ENCODE measurements at places on chromosomes 13 and 19.

- no peak for DNase-seq
Measured at GRCh38 chr19:30871979-30872378, 477.3 kb downstream of the TSHZ3 start.

DNA sequence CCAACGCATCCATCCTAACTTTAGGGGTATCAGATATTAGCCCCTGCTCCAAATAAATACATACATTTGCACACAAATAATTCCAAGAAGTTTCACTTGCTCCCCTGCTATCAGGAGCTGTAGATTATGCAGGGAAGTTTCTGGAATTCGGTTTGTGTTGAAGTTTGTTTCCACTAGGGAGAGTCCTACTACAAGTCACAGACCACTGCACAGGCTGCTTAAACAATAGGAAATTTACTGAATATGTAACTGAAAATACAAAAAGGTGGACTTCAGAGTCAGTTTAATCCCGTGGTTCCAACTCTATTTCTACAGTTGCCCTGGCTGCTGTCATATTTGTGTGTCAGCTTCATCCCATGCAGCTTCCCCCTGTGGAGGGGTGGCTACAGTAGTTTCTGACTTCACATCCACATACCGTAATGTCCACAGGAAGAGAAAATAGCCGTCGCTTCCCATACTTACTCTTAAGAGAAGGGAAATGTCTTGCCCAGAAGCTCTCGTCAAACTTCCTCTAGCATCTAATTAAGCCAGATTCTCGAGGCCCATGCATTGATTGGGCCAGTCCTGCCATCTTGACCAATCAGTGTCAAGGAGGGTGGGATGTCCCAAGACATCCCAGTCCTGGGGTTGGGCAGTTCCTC lies 286.6 kb downstream of the COG6 start:
- no peak for DNase-seq

- no peak for DNase-seq
Measured at GRCh38 chr13:71169180-71169579, 697.8 kb downstream of the DACH1 start.

DNA sequence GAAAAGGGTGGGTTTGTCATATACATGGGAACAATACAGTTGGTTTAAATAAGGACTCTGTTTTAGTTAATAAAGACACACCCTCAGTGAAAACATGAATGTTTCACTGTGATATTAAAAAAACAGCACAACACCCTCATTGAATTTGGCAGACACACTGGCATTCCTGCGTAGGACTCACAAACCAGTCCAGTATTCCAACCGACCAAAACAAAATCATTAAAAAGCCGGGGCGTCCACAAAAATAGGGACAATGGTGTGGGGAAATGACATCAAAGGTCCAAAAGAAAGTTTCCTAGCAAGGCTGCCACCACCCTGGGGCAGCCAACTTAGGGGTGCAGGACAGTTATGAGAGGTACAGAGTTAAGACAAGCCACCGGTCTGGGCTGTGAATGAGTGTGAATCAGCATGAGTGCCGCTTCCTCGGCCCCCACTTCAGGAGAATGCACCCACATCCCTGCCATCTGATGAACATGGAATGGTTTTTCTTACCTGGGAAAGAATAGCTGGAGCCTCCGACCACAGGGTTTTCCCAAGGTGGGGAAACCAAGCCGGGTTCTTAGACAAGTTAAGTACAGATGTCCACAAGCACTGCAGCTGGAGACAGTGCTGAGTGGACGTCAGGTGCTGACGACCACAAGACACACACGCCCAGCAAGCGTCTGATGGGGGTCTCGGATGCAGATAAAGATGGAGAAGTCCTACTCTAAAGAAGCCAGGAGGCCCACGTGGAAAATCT lies 73.3 kb downstream of the KLF2 start:
- DNase-seq: no peak

GRCh38 chr13:95536632-95537241 lies 15.8 kb upstream of the CLDN10 start:
- DNase-seq: peak; percentile 65

DNA sequence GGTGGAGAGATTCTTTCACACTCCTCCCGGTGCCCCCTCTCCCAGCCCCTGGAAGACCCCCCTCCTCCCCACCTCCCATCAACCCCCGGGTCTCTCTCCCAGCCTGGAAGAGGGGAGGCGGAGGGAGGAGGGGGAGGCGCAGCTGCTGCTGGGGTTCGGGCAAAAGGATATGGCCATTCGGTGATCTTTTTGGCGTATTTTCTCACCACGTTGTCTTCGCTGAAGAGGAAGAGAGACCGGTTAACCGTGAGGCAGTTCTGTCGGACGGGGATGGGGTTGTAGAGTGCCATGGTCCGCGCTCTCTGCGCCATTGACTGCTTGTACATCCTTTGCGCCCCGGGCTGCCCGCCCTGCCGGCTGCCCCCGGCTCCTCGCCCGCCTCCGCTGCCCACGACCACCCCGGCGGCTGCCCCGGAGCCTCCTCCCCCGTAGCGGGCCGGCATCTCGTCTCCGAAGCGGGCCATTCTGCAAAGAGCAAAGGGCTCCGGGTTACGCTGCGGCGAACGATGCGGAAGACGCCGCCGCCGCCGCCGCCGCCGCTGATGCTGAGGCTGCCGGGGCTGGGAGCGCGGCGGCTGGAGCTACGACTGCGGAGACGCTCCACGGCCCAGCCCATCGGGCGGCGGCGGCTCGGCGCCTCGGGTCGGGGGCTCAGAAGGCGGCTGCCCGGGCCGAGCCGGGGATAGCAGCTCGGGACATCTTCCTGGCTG lies 363 bp downstream of the CACNA1A start:
- DNase-seq: no peak

DNA sequence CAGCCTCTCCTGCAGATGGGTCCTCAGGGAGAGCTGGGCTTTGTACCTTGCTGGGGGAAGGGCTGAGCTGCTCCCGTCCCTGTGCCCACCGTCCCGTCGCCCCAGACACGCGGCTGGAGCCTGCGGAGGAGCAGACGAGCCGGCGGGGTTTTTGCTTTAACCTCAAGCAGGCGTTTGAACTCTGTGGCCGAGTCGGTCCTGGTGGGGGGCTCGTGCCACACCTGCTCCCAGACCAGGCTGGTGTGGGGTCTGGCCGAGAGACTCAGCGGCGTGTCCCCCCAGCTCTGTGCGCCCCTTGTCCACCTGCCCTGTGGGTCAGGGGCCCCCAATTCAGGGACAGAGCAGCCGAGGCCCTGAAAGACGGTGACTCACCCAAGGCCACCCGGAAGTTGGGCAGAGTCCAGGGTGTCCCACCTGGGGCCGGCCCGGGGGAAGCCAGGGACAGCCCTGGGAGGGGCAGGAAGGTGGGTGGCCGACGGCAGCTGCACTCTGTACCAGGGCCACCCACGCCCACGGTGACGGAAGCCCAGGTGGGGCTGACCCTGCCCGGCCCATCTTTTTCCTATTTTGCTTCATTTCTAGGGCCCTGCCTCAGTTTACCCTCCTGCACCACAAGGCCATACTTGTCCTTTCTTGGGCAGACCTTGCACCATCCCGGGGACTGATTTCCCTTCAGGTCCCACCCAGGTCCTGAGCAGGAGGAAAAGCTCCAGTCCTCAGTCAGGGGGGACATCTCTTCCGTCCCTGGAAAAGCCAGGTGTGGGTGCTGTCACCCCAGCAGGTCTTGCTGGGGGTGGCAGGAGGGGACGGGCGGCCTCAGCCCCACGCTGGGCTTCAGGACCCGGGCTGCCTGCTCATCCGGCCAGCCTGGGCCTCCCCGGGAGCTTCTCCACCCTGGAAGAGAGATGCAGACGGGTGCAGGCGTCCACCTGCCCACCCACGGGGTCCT lies 5.3 kb downstream of the EFNA2 start:
- DNase-seq: no peak

GRCh38 chr19:54332149-54332548 lies 6.8 kb downstream of the LILRA4 start:
- no peak for DNase-seq

- DNase-seq: no peak
Measured at GRCh38 chr13:37914781-37915391, 45.3 kb upstream of the TRPC4 start.

DNA sequence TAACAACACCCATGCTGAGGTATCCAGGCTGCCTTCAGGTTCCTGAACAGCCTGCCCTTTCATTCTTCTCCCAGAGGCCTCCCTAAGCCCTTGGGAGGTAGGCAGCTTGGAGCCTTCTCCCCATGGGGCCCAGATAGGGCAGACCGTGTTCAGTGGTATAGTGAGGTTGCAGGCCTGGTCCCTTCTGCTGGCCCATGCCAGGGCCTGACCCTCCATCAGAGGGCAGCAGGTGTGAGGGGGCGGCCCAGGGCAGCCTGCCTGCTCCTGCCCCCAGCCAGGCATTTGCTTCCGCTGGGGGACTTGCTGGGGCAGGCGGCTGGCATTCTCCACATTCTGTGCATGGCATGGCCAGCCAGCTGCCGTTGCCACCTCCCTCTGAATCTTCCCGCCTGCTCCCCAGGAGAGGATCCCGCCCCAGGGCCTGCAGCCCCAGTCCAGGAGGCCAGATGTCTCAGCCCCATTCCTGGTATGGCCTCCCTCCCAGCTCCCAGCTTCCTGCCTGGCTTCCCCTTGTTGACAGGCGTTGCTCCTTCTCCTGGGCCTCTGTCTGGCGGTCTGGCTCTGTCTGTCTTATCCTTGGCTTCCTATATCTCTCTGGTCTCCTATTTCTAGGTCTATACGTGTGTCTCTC lies 8.9 kb downstream of the CIC start:
- DNase-seq: no peak

GRCh38 chr13:47114030-47114429 lies 217.2 kb upstream of the HTR2A start:
- DNase-seq: no peak

- DNase-seq: no peak
Measured at GRCh38 chr13:83914368-83914767, 32.1 kb upstream of the SLITRK1 start.

- DNase-seq: no peak
Measured at GRCh38 chr19:48975947-48976847, 11.1 kb downstream of the FTL start.

GRCh38 chr13:28854657-28855056 lies 34.5 kb downstream of the MTUS2 start:
- no peak for DNase-seq

- no peak for DNase-seq
Measured at GRCh38 chr19:16316506-16316882, 8.1 kb upstream of the KLF2 start.

- no peak for DNase-seq
Measured at GRCh38 chr13:38819053-38819452, 132.2 kb downstream of the FREM2 start.

DNA sequence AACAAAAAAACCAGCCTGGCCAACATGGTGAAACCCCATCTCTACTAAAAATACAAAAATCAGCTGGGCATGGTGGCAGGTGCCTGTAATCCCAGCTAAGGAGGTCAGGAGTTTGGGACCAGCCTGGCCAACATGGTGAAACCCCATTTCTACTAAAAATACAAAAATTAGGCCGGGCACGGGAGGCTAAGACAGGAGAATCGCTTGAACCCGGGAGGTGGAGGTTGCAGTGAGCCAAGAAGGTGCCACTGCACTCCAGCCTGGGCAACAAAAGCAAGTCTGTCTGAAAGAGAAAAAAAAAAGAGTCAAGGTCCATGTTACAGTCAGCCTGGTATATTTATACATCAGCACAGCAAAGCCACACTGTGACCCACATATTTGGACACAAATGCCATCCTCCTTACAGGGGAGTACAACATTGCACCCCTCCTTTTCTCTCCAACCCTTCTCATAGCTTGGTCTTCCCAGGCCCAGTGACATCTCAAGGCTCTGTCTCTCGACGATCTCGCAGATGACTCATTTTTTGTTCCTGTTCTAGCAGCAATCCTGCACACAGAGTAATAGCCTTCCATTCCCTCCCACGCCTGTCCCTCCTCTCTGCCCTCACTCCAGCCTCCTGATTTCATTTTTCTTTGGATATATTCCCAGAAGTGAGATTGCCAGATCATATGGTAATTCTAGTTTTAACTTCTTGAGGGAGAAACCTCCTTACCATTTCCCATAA lies 21.0 kb upstream of the DPP9 start:
- peak; percentile 7 for DNase-seq

GRCh38 chr13:28185256-28185655 lies 46.9 kb downstream of the PAN3 start:
- no peak for DNase-seq

GRCh38 chr13:45492538-45492937 lies 27.8 kb downstream of the COG3 start:
- no peak for DNase-seq

DNA sequence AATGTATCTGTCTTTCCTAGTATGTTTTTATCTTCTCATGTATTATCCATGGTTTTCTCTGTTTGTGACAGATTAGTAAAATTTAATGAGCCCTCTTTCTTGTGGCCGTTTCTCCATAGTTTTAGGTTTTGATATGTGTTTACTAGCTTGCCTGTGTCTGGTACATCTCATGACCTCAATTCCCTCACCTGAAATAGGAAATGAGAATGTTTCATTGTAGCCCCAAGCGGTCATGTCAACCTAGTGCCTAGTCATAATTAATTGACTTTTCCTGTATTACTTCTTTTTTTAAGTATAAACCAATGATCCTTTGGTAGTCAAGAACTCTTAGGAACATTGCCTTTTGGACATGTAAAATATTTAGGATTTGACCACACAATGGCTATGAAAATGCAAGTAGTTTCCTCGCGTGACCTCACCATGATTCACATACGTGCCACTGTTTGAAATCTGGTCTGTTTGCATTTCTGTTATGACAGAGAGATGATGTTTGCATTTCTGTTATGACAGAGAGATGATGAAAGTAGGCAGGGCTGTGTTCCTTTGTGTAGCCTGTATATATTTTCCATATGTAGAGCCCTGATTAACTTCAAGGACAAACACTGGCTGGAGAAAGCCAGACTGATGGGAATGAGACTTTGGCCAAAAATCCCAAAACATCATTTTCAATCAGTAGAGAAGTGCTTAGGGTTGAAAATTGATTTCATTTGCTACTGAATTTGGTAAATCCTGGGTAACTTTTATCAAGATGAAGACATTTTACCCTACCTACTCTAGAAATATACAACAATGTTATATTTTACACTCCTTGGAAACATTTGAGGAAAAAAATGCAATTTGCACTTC lies 104.8 kb downstream of the TNFRSF19 start:
- DNase-seq: no peak

- peak; percentile 27 for DNase-seq
Measured at GRCh38 chr19:56091066-56091490, 30.0 kb downstream of the ZNF787 start.

GRCh38 chr19:53076984-53077383 lies 26.2 kb downstream of the ZNF160 start:
- no peak for DNase-seq

DNA sequence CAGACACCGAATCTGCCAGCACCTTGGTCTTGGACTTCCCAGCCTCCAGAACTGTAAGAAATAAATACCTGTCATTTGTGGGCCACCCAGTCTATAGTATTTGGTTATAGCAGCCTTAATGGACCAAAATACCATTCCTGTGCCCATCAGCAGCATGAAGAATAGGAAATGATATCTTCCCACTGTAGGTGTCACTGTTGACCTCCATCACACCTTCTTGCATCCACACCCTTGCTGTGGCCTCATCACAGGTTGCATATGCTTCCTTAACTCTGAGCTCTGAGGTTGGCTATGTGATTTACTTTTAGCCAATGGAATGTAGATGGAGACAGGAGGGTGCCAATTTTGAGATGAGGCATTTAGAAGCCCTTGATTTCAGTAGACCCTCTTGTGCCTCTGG lies 242.0 kb upstream of the TSHZ3 start:
- DNase-seq: no peak

GRCh38 chr13:45292176-45292575 lies 48.8 kb downstream of the TPT1 start:
- no peak for DNase-seq

Data from LNCaP clone FGC (cell line).